ENCODE measurements at places on chromosomes 7 and 10.

- peak; percentile 91 for DNase-seq
Observed at GRCh38 chr10:50593523-50594376, 30.0 kb downstream of the SGMS1 start.

DNA sequence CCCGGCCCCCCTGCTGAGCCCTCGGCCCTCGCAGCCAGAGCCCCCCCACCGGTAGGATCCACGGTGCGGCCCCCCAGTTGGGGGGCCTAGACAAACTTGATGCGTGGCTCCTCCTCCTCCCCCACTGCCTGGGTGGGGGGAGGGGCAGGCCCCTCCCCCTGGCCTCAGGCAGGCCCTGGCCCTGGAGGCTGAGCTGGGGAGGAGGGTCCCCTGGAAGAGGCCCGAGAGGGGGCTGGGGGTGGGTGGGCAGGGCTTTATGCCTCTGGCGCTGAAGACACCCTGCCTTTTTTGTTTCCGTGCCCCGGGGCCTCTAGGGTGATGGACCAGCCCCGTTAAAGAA, 3.7 kb downstream of the VPS37D start:
- no peak for DNase-seq

GRCh38 chr7:1458683-1459511, at the start of gene MICALL2:
Gene MICALL2 (minus strand): TSS chr7:1459470. CDS start chr7:1459326, 144 bp downstream.
- peak; percentile 89 for DNase-seq

- DNase-seq = peak; percentile 72
Observed at GRCh38 chr7:18520450-18521235, 25.1 kb downstream of the HDAC9 start.

DNA sequence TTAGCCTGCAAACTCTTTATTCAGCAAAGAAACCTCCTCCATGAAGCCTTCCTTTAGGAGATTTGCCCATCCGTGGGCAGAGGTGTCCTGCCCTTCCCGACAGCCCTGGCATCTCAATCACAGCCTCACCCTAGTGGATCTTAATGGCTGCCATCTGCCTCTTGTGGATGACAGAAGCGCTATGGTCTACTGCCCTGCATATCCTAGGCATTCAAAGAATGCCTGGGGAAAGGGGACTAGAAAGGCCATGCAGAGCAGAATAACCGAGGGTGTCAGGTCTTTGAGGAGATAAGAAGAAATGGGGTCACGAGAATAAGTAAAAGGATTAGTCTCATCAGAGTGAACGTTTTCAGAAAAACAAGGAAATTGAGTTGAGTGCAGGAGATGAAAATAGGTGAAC, 57.7 kb upstream of the SPOCK2 start:
- no peak for DNase-seq

- DNase-seq = no peak
Observed at GRCh38 chr7:101586078-101586905, 42.8 kb downstream of the MYL10 start.

GRCh38 chr7:144397086-144397485, 6.4 kb downstream of the NOBOX start:
- no peak for DNase-seq

DNA sequence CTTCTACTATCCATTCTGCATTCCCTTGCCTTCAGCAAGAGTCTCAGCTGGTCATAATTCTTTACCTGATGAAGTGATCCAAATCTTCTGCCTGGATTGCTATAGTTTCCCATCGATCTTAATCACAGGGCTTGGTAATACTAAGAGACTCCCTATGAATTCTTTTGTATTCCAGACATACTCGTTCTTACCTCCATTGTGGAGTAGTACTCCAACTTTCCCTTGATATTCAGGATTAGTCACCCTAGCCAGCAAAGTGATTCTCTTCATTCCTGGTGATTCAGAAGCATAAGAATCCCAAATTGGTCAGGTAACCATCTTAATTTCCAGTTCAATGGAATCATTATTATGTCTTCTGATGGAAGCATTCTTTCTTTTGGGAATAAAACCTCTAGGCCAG, 96.7 kb downstream of the TWIST1 start:
- DNase-seq = peak; percentile 40

DNA sequence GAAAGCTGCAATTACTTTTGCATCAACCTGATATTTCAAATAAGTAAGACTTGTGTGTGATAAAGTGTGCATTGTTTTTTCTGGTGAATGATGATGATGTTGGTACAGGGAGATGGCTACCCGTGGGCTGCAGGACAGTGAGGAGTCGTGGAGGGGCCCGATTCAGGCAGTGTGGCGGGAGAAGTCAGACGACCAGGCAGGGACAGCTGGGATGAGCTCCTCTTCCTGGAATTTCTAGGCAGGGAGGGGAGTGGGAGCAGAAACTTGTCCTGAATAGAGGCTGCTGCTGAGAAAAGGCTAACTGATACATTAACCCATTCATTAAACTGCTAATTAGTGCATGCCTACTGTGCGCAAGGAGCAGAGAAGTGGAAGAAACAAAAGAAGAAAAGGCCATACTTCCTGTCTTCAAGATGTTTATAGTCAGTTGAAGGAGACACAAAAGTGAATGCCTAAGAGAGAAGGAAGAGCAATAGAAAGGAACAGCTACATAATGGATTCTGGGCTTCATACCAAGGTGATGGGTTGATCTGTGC, 9.3 kb upstream of the GATAD1 start:
- DNase-seq = no peak

GRCh38 chr7:139159900-139160675, 50.6 kb upstream of the ZC3HAV1 start:
- DNase-seq = peak; percentile 12

DNA sequence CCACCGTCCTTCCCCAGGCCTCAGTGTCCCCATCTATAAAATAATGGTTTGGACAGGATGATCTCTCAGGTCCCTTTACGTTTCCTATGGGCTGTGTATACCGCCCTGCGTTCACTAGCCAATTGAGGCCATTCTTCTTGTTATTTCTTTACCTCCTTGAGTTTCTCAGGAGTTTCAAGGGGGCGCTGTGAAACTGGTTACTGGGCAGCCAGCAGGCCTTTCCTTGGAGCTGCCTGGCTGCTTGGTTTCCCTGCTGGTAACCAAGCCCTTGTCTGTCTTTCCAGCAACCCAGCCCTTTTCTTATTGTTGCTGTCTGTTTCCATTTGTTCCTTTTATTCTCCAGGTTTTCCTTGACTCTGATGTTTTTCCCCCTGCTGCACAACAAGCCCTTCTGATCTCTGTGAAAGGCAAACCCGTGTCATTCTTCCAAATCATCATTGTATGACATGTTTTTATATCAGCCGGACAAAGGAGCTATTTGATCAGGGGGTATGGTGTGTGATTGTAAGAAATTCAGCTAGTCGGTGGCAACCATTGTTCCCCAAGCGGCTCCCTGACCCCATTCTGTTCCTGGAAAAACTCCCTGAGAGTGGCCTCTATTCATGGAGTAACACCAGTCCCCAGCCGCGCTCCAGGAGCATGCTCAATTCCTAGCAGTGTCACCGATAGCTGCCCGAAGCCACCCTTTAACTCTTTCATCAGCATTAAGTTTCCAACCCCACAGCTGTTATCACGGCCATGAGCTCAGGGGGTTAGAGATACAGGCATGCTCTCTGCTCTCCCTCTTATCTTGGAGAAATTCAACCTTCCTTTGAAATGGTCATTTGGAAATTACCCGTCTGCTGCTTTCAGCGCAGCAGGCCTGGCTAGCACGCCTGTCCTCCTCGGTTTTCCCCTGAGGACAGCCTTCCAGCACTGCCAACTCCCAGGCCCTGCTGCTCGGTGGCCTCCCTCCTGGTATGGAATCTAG, 26.6 kb downstream of the FGF8 start:
- no peak for DNase-seq

DNA sequence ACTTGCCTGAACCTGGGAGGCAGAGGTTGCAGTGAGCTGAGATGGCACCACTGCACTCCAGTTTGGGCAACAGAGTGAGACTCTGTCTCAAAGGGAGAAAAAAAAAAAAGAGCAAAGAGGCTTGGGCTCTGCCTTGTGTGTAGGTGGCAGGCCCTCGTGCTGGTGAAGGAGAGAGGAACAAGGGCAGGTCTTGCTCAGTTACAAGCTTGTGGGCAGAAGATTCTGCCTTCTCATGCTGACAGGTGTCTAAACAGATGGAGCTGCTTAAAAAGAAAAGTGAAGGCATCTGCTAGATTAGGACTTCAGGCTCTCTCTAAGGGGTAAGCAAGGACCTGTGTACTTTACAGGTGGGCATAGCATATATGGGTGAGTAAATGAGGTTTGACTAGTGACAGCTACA, 65.5 kb upstream of the TRIM8 start:
- DNase-seq = no peak

- peak; percentile 86 for DNase-seq
Observed at GRCh38 chr10:124403548-124403947, 15.2 kb downstream of the OAT start.

DNA sequence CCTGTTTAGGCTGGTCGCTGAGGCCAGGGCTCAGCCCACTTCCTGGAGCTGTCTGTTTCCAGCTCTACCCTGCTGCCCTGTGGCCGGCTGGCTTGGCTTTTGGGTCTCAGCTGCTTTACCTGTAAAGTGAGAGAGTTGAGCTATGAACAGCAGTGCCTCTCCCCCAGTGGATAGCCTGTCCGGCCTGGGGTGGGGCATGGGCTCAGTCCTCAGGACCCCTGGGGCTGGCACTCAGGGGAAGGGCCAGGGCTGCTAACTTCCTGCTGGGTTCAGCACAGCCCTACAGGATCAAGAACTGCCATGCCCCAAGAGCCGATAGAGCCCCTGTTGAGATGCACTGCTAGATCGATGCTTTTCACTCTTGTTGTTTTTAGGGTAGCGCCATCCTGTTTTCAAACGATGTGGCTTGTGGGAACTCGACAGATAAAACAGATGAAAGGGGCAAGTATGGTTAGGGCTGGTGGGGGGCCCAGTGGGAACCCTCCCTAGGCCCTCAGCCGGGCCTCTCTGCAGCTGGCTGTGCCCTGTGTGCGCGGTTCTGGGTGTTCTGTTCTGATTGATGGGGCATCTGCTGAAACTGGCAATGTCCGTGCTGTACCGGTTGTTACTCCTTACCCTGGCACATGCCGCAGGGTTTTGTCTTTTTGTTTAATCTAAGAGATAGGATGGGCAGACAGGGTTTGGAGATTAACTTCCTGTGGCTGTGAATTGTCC, 10.0 kb upstream of the SFRP5 start:
- no peak for DNase-seq

- DNase-seq = no peak
Observed at GRCh38 chr10:97828721-97829120, 20.9 kb upstream of the GOLGA7B start.

All from fibroblast of mammary gland (primary cell).